ENCODE measurements at places on chromosomes 5 and 9.
A peak's percentile ranks its signal among the peaks of the same experiment; 100 is the strongest.

DNA sequence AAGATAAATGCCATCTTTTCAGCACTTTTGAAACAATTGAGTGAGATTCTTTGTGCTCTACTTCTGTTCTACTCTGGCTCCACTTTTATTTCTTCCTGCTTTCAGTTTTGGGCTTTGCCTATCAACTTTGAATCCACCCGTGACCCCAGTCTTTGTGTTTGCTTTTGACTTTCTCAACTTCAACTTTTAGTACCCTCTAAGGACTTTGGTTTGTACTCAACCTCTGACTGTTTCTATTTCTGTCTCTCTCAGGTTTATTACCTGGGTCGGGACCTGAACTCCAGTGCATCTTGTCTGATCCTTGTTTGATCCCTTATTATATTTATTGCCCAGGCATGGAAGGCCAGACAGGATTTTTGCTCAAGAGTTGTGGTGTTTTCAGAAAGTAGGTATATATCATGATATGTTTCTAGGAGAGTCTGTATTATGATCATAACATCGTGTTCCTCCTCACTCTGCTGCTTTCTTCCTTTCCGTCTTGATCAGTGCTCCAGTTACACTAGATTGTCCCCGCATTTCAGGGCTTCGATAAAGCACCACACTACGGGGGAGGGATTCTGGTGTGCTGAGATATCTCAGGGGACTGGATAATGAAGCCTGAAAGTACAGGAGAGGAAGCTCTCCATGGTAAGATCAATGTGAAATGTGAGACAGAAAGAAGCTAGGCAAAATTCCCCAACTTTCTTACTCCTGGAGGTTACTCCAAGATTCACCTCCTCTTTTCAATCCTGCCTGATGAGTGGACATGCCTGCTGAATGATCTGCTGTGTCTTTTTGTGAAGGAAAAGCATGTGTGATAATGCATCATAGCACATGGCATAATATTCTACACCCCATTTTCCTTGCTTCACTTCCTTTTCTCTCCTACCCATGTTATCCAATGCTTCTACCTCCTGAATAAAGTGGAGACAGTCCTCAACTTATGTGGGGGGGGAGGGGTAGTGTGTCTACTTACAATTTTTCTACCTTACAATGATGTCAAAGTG, 155.5 kb upstream of the GRIN3A start:
- DNase-seq, result no peak

GRCh38 chr5:122195802-122196394, 66.6 kb downstream of the ZNF474 start:
- peak; percentile 27 for DNase-seq

DNA sequence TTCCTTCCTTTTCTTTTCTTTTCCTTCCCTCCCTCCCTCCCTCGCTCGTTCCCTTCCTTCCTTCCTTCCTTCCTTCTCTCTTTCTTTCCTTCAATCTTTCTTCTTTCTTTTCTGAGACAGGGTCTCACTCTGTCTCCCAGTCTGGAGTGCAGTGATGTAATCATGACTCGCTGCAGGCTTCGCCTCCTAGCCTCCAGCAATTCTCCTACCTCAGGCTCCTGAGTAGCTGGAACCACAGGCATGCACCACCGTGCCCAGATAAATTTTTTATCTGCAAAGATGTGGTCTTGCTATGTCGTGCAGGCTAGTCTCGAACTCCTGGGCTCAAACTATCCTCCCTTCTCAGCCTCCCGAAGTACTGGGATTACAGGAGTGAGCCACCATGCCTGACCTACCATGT, 81.4 kb downstream of the SPATA31C2 start:
- no peak for DNase-seq

GRCh38 chr9:109912726-109913460, 132.9 kb downstream of the PALM2AKAP2 start:
- DNase-seq, result no peak

DNA sequence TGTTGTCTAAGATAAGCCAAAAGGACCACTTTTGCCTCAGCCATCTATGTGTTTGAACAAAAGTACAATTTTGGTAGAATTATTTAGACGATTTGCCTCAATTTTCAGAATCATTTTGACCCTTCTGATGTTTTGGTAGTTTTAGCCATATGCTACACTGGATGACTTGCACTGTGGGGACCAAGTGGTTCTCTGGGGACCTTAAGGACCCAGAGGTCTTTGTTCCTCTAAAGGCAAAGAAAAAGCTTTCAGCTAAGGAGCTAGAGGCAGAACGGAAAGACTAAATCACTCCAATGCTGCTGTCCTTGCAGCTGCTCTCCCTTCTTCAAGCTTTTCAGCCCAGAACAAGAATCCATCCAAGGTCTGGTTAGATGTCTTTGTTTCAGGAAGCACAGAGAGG, 51.0 kb upstream of the APC start:
- DNase-seq, result no peak

GRCh38 chr5:148840531-148840930, 14.1 kb downstream of the ADRB2 start:
- no peak for DNase-seq

DNA sequence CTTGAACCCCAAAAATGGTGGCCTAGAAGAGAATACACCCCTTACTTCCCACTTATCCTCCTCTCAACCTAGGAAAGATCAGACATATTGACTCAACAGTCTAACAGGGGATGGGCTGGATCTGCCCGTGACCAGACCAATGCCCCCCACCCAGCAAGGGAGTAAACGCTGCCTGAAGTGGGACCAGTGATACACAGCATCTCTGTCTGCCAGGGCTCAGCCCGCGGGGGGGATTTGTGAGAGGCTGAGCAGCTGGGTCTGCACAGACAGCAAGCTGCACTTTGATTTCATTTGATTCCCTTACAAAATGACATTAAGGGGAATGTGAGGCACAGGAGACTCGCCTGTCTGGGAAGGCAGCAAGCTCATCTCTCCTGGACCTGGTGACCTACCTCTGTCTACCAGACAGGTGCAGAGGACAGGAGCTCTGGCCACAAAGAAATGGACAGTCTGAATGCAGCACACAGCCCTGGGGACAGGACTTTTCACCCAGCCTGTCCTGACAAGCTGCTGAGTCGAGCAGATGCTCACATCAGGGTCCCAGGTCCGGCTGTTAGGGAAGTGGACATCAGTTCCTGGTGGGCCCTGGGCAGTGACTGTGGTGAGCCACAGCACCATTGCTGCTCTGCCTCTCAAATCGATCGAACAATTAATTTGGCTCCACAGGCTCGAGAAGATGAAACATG, 79.9 kb downstream of the RGS3 start:
- no peak for DNase-seq

- no peak for DNase-seq
Observed at GRCh38 chr9:72648324-72649126, 127.1 kb downstream of the TMC1 start.

DNA sequence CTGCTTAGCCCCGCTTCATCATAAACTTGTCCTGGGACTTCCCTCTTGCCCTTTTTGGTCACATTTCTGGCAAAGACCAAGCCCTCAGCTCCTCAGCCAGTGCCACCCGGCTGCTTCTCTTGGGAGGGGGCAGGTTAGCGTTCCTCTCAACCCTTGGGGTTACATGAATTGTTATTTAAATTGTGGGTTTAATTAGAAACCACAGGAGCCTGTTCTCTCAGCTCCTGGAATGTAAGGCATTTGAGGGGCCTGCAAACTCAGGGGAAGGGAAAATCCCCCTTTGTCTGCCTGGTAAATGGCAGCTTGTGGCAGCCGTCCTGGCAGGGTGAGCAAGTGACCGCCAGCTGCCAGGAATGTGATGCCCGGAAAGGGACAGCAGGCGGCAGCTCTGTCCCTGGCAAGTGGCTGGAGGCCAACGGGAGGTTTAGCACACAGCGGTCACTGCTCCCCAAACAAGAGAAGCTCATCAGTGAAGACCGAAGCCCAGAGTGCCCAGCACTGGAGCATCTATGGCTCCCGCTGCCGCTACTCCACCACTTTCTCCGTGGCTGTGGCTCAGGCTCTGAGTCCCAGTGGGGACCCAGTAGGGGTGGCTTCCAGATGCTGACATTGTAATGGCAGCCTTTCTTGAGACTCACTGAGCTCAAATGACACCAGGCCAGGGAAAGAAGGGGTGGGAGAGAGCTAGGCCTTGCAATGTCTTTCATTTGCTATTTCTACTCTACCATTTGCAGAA, 51.7 kb downstream of the SHB start:
- no peak for DNase-seq

GRCh38 chr5:94103514-94104245, 362.3 kb upstream of the POU5F2 start:
- DNase-seq, result no peak

DNA sequence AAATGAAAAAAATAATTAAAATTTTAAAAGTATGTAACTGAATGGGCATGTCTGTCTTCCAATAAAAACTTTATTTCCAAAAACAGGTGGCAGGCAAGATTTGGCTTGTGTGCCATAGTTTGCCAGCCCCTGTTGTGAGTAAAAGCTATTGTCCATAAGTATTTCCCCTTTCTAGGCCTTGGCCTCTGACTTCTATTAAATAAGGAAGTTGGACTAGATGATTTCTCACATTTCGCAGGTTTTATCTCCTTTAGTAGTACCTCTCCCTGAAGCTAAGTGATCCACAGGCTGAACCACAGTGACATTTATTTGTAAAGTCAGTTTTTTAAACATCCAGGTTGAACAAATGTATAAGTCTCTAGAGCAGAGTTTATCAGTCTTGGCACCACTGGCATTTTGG, 41.3 kb downstream of the RECK start:
- no peak for DNase-seq

All from non-pigmented ciliary epithelial cell (primary cell).